Activated CD4-positive, alpha-beta T cell treated with anti-CD3 and anti-CD28 coated beads for 24 hours (primary cell): ENCODE measurements at places on chromosomes 7 and 10.

- no peak for DNase-seq
Measured at GRCh38 chr10:12473491-12473890, 124.1 kb downstream of the CAMK1D start.

- DNase-seq = no peak
Measured at GRCh38 chr10:34380856-34381255, 434.2 kb downstream of the PARD3 start.

GRCh38 chr7:159218170-159218569, 73.5 kb upstream of the VIPR2 start:
- no peak for DNase-seq

DNA sequence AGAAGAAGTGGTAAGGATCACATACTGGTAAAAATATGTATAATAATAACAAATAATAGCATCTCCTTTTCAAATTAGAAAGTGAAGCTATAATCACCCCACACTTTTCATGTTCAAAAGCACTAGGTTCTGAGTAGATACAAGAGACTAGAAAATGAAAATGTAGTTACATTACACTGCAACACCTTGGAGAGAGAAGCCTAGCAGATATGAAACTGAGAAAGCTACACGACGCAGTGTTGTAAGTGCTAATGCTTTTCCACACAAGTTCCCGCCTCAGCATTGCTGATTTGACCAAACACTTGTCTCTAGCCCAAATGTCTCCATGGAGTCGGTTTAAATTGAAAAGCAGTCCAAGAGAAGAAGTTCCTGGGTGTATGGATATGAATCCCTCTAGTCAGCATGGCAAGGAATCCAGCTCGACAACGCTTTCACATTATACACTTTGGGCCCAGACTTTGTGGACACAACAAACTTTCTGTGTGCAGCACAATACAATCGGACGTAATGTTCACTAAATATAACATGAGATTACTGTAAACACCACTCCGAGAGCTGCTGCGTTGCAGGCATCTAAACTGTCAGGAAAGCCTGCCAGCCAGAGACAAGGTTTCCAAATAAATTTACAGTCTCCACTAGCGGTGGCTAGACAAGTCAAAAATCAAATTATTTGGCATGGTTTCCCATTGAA, 1.7 kb downstream of the PDE1C start:
- DNase-seq = no peak

DNA sequence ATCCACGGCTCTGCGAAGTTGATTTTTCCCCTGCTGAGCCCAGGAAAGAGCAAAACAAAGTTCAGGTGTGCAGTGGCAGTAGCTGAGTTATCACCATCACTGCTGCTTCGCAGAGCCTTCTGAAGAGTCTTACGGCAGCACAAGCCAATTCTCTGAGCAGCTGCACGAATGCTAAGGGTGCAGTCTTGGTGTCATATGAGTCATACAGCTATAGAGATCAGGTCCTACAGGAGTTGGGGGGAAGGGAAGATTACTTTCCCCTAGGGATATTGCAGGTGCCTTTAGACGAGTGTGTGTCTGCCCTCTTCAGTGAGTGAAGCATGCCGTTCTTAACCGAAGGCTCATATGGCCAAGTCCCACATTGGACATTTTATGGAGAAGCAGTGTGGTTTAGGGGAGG, 227.8 kb downstream of the CELF2 start:
- no peak for DNase-seq

DNA sequence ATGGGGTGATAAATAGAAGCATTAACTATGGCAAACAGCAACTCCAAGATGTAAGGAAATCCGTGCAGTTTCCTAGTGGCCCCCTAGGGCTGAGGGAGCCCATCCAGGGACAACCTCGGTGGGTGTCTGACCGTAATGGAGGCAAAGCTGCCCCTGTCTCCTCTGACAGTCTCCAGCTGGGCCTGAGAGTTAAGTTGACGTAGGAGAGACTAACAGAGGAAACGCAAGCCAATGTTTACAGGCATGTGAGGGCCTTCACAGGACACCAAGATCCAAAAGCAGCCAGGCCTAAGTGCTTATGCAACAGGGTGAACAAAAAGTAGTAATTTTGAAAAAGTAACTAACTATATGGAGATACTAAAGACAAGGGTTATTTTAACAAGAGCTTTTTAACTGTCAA, 330.0 kb upstream of the C7orf33 start:
- DNase-seq = no peak
